ENCODE measurements at places on chromosomes 13 and 19.
A peak's percentile ranks its signal among the peaks of the same experiment; 100 is the strongest.

- DNase-seq, result no peak
These were observed 1624.7 kb downstream of the PCDH9 start for GRCh38 chr13:65605396-65605795.

- peak; percentile 92 for DNase-seq
These were observed 750 bp upstream of the SLC27A1 start for GRCh38 chr19:17469481-17470067.

DNA sequence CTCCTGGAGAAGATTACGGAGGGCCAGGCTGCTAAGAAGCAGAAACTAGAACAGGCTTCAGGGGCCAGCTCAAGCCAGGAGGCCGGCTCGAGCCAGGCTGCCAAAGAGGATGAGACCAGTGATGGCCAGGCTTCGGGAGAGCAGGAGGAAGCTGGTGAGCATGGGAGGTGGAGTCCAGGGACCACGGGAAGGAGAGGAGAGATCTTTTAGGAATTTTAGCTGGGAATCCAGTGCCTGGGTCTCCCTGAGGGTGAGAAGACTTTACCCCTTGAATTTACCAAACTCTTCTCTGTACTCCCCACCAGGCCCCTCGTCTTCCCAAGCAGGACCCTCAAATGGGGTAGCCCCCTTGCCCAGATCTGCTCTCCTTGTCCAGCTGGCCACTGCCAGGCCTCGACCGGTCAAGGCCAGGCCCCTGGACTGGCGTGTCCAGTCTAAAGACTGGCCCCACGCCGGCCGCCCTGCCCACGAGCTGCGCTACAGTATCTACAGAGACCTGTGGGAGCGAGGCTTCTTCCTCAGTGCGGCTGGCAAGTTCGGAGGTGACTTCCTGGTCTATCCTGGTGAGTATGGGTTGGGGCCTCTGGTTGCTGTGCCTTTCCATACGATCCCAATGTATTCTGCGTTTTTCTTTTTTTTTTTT lies 824 bp downstream of the TSEN34 start:
- DNase-seq, result no peak

DNA sequence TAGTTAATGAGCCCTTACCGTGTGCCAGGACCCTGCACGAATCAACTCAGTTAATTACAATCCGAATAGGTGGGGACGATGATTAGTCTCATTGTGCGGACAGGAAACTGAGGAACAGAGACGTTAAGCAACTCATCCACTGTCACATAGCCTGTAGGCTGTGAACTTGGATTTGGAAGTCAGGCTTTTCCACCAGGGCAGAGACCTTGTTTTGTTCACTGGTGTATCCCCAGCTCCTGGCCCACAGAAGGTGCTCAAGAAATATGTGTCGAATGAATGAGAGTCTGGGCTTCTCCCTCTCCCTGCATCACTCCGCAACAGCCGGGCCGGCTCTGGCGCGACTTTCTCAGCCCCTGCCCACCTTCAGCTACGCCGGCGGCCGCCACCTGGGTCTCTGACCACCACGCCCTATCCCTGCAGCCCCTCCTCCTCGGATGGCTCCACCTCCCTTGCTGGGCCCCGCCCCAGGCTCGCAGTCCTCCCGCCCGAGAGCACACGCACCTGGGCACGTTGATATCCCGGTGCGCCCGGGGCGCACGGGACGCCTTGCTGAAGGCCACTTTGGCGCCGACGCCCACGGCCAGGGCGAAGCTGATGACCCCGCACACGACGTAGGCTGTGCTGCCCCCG lies 1.3 kb downstream of the SHISA7 start:
- DNase-seq, result no peak

DNA sequence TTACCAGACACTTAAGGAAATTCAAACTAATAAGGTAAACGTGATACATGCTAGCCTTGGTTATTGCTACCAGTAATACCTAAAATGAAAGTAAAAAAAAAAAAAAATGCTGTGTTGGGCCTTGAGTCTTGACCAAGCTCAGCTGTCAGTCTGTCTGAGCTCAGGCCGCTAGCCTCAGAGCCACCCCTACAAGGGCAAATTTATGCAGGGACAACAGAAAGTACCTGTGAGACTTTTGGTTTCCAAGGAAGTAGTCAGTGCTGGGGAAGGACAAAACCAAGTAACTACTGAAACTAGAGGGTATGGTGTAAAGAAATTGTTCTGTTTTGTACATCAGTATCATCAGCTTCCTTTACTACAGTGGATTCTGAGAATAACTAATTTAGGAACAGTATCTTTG lies 134.3 kb upstream of the SLITRK5 start:
- no peak for DNase-seq

- no peak for DNase-seq
These were observed 1007.2 kb downstream of the PCDH9 start for GRCh38 chr13:66222926-66223325.

- no peak for DNase-seq
These were observed 25.3 kb upstream of the TBC1D4 start for GRCh38 chr13:75507027-75508001.

DNA sequence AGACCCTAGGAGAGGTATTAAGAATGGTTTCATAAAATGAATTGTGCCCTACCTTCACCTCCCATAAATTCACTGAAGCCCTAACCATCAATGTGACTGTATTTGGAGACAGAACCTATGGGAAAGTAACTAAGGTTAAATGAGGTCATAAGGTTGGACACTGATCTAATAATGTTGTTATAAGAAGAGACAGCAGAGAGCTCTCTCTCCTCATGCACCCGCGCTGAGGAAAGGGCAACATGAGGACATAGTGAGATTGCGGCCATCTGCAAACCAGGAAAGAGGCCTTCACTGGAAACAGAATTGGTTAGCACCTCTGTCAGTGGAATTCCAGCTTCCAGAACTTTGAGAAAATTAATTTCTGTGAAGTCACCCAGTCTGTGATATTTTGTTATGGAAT lies 1396.1 kb upstream of the MIR17HG start:
- no peak for DNase-seq

DNA sequence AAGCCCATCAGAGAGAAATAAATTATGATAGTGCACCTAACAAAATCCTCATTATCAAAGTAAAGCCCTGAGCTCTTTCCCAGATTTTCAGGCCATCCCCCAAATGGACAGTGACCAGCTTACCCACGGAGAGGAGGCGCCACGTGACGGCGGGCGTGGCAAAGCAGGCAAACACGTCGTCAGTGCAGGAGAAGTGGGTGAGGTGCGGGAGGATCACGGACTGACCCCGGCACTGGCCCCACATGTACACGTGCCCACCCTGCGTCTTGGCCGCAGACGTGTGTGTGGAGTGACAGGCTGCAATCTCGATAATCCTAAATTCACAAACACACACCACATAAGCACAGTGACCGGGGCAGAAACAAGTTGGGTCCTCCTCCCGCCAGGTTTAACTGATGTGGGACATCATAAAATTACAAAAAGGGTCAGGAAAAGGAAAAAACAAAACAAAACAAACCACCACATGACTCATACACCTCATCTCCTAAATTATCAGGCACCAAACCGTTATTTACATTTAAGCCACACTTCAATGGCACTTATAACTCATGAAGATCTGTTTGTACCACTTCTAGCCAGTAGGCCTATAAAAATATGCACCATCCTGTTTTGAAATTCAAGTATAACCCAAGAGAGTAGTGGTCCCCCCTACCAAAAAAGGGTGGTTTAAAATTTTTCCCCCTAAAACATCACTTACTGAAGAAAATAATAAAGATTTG lies 30.1 kb downstream of the RCBTB2 start:
- no peak for DNase-seq
